ENCODE measurements at places on chromosomes 12 and 14.

DNA sequence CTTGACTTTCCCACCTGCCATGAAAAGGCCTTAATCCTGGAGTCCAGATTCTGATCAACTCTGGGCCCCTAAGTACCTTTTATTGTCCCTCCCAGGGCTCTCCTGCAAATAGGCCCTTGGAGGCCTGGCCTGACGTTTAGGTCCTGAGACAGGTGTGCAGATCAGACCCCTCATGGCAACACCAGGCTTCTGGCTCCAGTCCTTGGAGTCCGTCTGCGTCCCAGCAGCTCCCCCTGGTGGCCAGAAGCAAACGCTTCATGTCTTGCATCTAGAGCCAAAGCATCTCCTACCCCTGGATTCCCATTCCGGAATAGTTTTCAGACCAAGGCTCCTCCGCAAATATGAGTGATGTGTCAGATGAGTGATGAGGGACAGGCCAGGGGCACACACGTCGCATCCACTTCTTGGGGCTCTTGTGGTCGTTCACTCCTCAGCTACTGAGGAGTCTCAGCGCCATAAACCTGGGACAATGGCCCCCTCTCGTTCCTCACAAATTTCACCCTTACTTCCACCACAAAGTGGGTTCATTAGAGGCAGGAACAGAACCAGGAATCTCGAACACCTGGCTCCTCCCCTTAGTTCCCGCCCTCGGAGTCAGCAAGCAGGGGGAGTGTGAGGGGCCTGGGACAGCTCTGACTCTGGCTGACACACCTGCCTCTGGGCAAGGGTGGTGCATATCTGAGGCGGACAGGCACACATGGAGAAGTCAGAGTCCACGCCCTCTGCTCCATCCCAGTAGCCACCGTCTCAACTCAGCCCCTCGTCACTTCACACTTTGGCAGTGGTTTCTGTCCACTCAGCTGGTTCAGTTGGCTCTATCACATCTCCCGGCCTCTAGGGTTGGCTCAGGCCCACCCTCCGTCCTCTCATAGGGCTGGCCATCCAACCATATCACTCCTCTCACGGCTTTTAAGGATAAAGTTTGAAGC is 77.9 kb upstream of the PWP1 start:
- peak; percentile 45 for DNase-seq

- no peak for DNase-seq
Measured at GRCh38 chr12:169528-170370, 44.2 kb downstream of the SLC6A12 start.

- DNase-seq, result peak; percentile 33
Measured at GRCh38 chr12:66269757-66270383, 32.4 kb upstream of the HELB start.

- peak; percentile 83 for DNase-seq
Measured at GRCh38 chr12:110266980-110267620, 13.9 kb upstream of the ATP2A2 start.

GRCh38 chr12:93127582-93128331 is 198.7 kb upstream of the EEA1 start:
- peak; percentile 86 for DNase-seq

- DNase-seq, result no peak
Measured at GRCh38 chr14:20905676-20906075, 14.5 kb downstream of the RNASE3 start.

GRCh38 chr12:31008241-31008761 is 65.4 kb upstream of the DDX11 start:
- no peak for DNase-seq

DNA sequence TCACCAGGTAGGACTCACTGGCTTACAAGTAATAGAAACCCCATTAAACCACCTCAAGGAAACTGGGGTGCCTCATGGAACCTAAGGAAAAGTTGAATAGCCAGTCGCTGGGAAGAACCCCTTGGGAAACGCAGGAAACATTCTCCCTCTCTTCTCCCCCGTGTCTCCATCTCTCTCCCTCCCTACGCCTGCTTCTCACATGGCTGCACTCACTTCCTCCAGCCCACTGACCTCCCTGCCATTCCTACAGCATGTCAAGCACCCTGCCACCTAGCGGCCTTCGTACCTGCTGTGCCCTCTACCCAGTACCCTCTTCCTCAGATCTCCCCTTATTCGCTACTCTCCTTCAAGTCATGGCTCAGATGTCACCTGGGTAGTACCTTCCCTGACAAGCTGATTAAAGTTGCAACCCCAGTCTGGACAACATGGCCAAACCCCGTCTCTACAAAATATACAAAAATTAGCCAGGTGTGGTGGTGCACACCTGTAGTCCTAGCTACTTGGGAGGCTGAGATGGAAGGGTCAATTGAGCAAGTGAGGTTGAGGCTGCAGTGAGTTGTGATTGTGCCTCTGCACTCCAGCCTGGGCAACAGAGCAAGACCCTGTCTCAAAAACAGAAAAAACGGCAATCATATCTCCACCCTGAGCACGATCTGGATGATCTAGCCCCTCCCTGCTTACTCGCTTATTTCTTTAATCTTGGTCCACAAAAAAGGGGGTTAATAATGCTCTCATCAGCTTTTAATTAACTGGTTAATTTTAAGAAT is 6.4 kb upstream of the DTX1 start:
- no peak for DNase-seq

DNA sequence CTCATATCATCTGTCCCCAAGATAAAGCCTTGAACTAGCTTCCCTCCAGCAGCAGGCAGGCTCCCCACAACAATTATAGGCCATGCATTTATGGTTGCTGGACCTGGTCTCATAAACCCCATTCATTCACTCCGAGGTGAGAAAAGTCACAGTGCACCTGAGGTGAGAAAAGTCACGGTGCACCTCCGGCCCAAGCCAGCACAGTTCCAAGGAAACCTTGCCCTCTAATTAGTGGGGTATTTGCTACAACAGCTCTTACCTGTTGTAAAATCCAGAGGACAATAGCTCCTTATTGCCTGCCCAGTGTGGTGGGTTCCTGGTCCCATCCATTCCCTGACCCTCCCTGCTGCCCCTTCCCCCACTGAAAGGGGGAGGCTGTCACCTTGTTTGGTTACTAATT is 65.6 kb downstream of the FBXL14 start:
- no peak for DNase-seq

DNA sequence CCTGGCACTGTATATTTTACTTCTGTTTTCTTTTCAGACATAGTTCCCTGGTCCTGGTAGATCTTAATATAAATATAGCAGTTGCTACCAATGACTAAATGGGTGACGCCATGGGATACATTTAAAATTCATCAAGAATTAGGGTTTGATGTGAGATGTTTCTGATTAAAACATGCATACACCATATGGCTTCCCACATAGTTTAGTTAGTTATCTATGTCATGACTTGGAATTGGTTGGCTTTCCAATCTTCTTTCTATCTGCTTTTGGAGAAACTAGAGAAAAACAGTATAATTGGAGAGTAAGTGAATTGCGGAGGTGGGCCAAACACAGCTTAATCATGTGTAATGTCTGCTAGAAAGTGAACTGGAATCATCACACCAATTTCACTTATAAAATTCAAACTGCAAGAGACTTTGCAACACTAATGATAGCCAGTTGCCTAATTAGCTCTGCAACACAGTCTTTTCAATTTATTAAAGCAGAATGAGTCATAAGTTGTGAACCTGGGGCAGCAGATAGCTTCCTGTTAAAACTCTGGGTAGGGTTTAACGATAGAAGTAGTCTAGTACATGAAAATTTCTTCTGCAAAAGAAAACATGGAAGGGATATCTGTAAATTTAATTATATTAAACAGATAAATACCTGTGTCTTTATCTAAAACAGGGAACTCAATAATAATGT is 295.2 kb downstream of the SLC16A7 start:
- DNase-seq, result no peak

DNA sequence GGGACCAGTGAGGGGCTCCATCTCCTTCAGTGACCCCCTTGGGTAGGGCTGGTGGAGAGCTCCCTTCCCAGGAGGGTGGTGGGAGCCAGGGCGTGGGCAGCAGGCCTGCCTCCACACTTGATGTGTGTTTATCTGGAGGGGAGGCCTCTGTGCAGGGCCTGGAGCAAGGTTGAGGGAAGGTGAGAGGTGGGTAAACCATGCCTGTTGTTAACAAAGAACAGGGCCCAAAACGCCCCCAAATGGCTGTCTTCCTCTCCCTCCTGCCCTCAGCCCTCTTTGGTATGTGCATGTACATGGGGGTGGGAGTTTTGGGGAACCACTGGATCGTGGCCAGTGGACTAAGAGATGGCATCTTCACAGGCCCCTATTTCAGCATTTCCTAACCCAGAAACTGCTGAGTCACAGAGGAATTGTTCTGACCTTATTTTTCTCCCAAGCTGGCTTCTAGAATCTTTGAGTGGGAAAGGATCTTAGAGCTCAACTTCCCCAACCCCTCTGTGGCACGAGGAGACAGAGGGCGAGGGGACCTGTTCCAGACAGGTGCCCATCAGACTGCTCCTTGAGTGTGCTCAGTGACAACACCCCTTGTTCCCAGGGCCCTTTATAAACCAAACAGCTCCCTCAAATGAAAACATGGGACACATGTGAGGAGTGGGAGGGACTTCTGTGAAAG is 3.6 kb downstream of the SLC48A1 start:
- no peak for DNase-seq

- no peak for DNase-seq
Measured at GRCh38 chr14:104025534-104025933, 60.0 kb upstream of the ASPG start.

DNA sequence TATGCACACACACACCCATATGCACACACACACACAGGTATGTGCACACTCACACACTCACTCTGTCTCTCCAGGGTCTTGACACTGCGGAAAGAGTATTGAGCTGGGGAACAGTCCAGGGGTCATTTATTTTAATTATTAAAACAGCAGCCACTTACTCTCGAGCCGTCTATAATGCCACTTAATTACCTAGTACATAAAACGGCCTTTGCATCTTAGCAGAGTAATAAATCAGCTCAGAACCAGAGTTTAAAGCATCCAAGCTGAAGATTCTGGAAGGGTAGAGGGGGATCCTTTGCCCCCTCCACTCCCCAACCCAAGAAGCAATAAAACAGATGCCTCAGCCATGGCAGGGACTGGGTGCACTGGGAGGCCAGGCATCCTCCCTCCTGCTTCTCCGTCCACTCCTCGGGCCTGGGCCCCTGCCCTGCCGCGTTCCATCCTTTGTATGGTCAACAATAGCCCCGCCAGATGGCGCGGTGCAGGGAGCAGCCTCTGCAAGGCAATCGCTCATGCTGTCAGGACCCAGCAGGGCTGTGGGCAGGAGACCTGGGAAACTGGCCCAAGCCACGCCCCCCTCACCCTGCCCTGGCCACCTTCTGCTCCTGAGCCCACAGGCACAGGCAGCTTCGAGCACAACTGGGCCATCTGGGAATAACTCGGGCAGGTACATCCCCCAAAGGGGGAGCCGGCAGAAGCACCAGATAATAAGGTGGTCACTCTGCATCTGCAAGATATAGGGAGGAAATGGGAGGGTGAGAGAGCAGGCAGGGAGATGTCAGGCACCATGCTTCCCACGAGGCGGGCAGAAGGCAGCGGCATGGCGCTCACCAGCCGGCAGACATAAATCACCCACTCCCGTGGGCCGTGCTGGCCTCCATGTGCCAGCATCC is 40.9 kb downstream of the CCDC85C start:
- DNase-seq, result no peak

DNA sequence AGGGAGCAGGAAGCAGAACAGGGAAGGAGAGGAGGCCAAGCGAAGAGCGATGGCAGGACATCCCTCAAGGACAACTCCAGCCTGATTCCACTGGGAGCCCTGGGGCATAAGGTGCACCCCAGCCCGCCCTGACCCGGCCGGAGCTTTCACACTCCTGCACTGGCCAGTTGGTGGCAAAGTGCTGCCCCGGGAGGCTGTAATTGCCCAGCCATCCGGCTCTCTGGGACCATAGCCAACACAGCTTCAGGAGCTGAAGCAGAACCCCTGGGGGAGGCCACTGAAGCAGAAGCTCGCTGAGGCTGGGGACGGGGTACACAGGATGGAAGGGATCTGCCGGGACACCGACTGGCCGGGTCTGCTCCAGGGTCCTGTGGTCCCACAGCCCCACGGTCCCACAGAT is 41.9 kb upstream of the BEGAIN start:
- DNase-seq, result no peak

GRCh38 chr12:104730763-104731162 is 227.3 kb downstream of the SLC41A2 start:
- no peak for DNase-seq

- peak; percentile 89 for DNase-seq
Measured at GRCh38 chr12:50222275-50222783, 55.2 kb upstream of the CERS5 start.

GRCh38 chr12:110850762-110851161 is 4.0 kb downstream of the CCDC63 start:
- no peak for DNase-seq

DNA sequence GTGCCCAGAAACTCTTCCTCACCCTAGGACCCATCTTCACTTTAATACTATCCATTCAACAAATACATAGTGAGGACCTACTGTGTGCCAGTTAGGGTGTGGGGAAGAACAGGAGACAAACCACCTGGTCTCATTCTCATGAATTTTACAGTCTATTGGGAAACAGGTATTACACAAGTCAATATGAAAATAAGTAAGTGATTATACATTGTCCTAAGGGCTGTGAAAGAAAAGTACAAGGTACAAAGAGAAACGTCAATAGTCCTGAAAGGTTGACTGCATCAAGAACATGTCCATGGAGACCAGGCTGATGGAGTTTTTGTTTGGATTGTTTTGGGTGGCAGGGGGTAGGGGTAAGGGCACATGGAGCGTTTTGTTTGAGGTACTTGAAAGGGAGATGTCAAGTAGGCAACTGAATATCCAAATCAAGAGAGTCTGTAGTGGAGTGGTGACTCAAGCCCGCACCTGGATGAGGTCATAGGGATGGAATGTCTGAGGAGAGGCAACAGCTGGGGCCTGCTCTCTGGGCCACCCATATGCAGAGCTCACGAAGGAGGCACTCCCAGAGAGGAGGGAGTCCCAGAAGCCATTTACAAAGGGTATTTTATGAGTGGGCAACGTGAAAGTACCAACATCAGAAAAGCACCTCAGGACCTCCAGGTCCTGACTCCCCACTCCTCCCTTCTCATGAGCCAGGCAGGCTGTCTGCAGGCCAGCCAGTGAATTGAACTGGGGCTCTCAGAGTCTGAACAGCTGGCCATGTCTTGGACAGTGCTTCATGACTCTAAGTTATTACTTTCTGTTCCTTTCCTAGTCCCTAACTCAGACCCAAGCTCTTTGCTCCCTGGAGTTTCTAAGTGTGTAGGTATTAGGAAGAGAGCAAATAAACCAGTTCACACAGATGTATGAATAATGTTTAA is 272.0 kb downstream of the ZFP36L1 start:
- DNase-seq, result no peak

- DNase-seq, result no peak
Measured at GRCh38 chr12:38399711-38400206, 83.2 kb downstream of the ALG10B start.

GRCh38 chr12:45553204-45553603 is 176.3 kb upstream of the ARID2 start:
- no peak for DNase-seq

DNA sequence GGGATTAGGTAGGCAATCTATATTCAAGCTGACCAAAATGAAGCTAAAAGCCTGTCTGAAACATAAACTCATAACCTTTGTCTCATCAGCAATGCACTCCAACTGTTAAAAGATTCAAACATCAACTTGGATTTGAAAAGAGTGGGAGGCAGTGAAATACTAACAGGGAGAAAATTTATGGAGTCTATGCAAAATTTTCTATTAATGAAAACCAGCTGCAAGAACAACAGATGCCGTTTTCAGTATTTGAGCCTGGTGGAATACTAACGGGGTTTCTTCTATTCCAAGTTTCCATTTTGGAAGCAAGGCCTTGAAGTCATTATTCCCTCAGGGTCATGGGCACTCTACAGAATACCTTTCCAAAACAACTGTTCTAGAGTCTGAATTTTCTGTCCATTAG is 88.3 kb downstream of the LRP6 start:
- DNase-seq, result peak; percentile 37

Data from fibroblast of skin of left quadriceps (primary cell).